ENCODE measurements at places on chromosomes 16 and 17.

DNA sequence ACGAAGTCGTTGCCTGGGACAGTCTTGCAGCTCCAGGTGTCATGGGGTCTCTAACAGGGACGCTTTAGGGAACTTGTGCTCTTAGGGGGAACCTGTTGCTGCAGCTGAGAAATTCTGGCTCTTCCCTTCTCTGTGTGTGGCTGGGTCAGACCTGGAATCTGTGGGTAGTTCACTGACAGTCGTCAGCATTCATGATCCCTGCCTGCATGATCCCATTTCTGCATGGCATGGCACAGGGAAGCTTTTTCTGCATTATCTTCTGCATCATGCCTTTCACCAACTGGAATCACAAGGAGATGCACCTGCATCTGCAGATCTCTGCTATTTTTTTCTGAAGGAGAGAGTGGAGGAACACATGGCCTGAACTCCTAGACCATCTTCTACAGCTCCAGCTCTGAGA is 85.6 kb downstream of the SOX9 start:
- no peak for ATAC-seq

- no peak for ATAC-seq
Measured at GRCh38 chr16:50717494-50717893, 24.1 kb downstream of the NOD2 start.

DNA sequence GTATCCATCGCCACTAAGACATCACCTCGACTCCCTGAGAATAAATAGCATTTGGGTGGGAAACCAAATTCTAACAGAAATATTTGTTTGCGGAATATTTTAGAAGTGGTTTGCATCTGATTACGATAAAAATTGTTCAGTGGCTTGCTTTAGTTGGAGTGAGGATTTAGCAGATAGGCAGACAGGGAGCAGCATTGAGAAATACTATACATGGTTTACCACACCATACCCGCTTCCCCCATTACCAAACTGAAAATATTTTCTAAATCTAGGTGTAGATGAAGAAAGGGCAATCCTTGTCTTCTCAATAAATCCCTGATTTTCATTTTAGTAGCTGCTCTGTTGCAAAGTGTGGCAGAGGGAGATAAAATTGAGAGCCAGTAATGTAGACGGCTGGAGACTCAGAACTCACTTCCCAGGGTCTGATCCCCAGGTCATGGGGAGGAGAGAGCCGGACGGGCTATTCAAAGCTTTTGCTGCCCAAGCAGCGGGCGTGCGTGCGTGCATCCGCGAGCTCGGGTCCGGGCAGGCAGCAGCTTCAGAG is 808 bp upstream of the BAHCC1 start:
- no peak for ATAC-seq

GRCh38 chr17:10031127-10031526 is 126.1 kb upstream of the RCVRN start:
- ATAC-seq, result no peak

DNA sequence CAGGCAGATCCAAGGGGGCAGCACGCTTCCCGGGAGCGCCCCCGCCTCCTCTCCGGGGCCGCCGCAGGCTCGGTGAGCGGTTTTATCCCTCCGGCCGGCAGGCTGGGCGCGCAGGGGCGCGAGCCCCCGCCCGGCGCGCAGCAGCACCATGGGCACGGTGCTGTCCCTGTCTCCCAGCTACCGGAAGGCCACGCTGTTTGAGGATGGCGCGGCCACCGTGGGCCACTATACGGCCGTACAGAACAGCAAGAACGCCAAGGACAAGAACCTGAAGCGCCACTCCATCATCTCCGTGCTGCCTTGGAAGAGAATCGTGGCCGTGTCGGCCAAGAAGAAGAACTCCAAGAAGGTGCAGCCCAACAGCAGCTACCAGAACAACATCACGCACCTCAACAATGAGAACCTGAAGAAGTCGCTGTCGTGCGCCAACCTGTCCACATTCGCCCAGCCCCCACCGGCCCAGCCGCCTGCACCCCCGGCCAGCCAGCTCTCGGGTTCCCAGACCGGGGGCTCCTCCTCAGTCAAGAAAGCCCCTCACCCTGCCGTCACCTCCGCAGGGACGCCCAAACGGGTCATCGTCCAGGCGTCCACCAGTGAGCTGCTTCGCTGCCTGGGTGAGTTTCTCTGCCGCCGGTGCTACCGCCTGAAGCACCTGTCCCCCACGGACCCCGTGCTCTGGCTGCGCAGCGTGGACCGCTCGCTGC is 832 bp downstream of the CDK5R1 start:
- ATAC-seq, result no peak

DNA sequence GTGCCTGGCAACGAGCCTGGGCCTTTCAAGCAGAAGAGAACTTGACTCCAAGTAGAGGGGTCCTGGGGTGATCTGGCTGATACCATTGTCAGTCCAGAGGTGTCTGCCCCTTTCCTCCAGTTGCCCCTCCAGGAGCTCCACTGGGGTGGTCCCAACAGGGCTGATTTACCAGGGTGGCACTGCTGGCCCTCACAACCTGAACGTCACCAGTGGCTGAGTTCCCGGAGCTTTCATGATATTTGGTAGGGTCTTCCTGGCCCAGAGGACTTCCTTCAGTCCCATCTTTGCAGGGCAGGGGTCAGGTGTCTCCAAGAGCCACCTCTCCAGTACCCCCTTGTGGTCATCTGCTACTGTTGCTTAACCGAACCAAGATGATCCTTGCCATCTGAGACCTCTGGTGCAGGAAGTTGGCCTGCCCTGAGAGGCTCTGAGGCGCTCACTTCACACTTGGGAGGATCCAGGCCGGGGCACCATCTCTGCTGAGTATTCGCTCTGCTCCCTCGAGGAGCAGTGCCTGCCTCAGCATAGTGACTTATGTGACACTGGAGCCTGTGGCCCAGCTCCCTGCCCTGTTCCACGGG is 3.5 kb downstream of the LIMD2 start:
- ATAC-seq, result no peak

- ATAC-seq, result peak; percentile 55
Measured at GRCh38 chr16:31876951-31877828, 3.6 kb downstream of the ZNF267 start.

- peak; percentile 73 for ATAC-seq
Measured at GRCh38 chr17:65013613-65014391, 42.7 kb downstream of the GNA13 start.

DNA sequence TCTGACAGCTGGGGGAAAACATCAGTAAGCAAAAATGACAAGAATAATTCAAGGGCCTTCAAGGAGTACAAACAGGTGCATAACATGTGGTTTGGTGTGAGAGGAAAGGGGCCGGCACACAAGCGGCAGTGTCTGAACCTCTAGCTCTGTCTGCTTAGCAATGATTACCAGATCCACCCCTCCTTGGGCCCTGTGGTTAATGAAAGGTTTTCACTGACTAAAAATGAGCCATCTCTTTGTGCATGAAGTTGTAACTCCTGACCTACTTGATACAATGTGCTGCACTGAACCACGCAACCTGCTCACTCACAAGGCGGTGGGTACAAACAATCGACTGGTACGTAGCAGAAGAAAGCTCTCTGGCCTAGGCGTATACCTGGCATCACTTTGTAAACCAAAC is 15.1 kb downstream of the FAM117A start:
- peak; percentile 95 for ATAC-seq

DNA sequence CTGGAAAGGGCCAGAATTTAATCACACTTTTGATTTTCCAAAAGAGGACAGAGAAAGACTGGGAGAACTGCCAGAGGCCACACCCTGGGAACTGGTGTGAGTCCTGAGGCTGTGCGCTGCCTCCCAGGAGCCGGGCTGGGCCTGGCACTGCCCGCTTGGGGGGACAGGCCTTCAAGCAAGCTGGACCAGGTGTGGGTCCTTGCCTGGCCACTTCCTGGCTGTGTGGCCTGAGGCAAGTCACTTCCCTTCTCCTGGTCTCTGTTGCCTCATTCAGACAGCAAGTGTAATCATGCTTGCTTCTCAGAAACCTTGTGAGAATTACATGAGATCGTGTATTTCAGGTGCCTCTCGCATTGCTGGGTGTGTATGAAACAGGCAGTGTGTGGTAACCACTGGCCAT is 143.0 kb downstream of the SNX29 start:
- no peak for ATAC-seq

DNA sequence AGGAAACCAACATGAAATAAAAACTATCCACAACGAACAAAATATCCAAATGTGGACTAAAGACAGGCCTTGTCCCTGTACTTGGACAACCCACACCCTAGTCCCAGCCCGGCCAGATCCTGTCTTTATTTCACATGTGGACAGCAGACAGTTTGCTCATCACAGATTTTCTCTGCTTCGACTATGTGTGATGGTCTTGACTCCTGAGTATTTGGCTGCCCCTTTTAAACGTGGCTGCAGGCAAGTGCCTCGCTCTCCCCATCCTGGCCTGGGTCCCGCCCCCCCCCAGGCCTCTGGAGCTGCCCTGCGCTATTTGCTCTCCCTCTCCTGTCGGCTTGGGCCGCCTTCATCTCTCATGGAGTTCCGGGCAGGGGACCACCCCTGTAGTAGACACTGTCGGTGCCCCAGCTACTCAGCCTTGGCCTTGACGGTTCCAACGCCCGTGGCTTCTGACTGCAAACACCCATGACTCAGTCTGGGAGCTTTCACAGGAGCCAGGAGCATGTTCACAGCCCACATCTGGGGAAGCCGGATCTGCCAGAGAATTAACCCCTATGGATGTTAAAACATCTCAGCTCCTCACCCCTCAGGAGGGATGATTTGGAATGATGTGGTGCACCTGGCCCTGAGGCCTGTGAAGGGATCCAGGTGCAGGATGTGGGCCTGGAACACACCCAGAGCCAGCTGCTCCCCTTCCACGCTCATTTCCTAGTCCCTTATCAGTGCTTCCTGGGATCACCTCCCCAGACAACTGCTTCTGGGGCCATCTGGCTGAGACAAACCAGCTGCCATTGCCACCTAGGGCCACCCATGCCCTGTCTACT is 229.7 kb upstream of the RPL38 start:
- no peak for ATAC-seq

- ATAC-seq, result peak; percentile 49
Measured at GRCh38 chr17:82332669-82333278, 792 bp downstream of the SECTM1 start.

All from activated CD4-positive, CD25-positive, alpha-beta regulatory T cell treated with anti-CD3 and anti-CD28 coated beads, Interleukin-2, amount 50 U/mL, for 24 hours (primary cell).